ENCODE measurements at places on chromosomes 7 and 10.
A peak's percentile ranks its signal among the peaks of the same experiment; 100 is the strongest.

- no peak for DNase-seq
These were observed 27.9 kb downstream of the OGDH start for GRCh38 chr7:44634187-44634838.

GRCh38 chr10:110569122-110569521 is 1.6 kb downstream of the SMC3 start:
- DNase-seq: no peak

- DNase-seq: peak; percentile 33
These were observed 7.1 kb upstream of the UNCX start for GRCh38 chr7:1225441-1226185.

DNA sequence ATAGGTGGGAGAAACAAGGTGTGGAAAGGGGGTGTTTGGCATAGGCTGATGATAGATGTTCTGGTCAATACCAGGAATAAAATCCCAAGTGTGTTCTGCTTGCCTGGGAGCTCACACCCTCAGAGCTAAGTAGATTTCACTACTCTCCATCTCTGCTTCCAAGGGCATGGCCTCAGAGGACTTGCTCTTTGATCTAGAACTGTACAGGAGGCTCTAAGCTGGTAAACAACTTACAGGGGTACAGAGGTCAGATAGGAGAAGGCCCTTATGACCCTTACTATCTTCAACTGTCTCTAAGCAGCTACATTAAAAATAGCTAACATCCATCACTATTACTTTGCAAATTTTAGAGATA is 221.5 kb upstream of the KLF14 start:
- no peak for DNase-seq

DNA sequence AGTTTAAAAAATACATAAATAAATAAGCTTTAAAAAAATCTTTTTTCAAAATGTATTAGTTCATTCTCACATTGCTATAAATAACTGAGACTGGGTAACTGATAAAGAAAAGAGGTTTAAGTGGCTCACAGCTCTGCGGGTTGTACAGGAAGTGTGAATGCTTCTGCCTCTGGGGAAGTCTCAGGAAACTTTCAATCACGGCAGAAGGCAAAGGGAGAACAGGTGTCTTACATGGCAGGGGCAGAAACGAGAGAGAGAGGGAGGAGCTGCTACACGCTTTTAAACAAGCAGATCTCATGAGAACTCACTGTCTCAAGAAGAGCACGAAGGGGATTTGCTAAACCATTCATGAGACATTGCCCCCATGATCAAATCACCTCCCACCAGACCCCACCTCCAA is 114.6 kb downstream of the DNAJC1 start:
- DNase-seq: no peak

DNA sequence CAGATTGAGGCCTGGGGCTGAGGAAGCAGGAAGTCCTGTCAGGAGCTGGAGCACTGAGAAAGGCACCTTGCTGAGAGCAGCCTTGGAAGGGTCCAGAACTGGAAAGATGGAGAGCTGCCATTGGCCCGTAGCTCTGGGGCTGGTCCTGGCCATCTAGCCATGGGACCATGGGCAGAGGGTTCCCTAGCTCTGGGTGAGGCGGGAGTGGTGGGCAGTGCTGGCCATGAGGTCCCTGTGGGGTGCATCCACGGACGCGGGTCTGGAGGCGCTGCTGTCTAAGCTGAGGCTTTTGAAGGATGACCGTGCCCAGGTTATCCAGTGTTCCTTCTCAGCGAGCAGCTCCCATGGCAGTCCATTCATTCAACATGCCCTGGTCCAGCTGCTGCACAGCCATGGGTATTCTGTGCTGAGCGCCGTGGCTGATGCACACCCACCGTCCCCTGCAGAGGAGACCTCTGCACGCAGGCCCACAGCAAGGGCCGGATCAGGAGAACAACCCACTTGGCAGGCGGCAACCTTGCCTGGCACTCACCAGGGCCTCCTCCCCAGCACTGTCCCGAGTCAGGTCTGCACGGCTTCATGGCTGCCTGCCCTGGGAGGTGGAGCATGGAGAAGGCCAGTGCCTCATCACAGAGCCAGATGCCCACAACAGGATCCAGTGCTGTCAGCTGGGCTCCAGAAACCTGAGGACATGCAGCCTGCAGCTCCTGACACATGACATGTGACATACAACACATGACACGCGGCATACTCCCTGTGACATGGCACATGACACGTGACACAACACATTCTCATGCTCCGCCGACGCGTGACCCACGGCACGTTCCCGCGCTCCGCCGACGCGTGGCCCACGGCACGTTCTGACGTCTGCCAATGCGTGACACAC is 121.9 kb downstream of the INPP5A start:
- DNase-seq: no peak

GRCh38 chr7:141014125-141014523 is 628 bp downstream of the MRPS33 start:
- no peak for DNase-seq

GRCh38 chr10:117419921-117420320 is 44.7 kb upstream of the PDZD8 start:
- no peak for DNase-seq

DNA sequence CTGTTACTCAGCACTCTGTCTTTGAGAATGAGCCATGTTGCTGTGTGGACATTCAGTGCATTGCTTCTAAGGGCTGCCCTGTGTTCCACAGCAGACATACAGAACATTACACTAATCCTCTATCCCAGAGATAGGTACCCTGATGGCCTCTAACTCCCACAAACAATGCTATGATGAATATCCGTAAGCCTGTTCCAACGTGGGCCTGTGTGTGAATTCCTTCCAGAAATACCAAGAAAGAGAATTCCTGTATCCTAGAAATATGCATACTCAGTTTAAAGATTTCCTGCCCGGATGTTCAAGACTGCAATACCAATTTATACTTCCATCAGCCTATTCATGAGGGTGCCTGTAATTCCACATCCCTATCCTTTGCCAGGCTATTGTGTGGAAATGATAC is 21.3 kb upstream of the ST8SIA6 start:
- DNase-seq: no peak

DNA sequence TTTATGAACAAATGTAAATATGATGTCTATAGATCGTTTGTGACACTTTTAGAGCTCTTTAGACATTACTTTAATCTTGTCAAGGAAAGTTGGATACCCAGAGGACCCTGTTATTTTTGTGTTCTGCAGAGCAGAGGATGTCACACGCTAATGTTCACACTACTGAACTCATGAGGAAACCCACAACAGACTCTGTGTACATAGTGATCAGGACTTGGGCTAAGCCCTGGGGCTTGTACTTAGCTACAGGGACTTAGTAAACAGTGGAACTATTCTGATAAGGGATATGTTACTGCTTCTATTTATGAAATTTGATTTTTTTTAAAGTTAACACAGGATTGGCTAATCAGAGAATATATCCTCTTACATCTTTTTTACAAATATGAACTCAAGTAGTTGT is 36.1 kb upstream of the ZNF518A start:
- DNase-seq: no peak

GRCh38 chr10:96466-96865 is 38.8 kb upstream of the ZMYND11 start:
- no peak for DNase-seq

GRCh38 chr10:115956225-115957011 is 316.6 kb downstream of the GFRA1 start:
- DNase-seq: no peak

- no peak for DNase-seq
These were observed 224.3 kb upstream of the PHYHIPL start for GRCh38 chr10:58952162-58952601.

GRCh38 chr7:39560408-39560807 is 5.8 kb upstream of the YAE1 start:
- no peak for DNase-seq

- DNase-seq: no peak
These were observed 335.6 kb upstream of the HGF start for GRCh38 chr7:82105463-82105862.

GRCh38 chr7:92609921-92610518 is 19.8 kb upstream of the FAM133B start:
- no peak for DNase-seq

GRCh38 chr7:105987046-105987445 is 24.0 kb downstream of the CDHR3 start:
- no peak for DNase-seq

GRCh38 chr7:41447450-41448042 is 255.3 kb downstream of the INHBA start:
- DNase-seq: no peak

GRCh38 chr10:3263747-3264146 is 91.2 kb upstream of the PITRM1 start:
- DNase-seq: no peak

- no peak for DNase-seq
These were observed 396 bp downstream of the PSMG3 start for GRCh38 chr7:1569440-1569832.

DNA sequence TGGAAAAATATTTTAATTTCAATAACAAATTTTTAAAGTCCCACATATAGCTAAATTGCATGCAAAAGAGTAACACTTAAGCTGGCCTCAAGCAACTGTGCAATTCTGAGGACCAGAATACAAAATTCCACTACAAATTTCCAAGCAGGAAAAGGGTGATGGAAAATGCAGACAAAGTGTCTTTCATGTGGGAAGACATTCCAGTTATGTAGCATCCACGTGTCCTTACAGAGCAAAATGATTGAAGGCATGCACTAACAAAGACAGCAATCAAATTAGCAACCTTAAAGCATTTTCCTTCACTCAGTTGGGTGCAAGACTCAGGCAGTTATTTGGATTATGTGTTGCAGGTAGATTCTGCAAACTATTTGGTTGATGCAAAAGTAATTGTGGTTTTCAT is 203.7 kb downstream of the HERPUD2 start:
- DNase-seq: no peak

GRCh38 chr10:14698111-14698828 is 76.4 kb downstream of the FAM107B start:
- no peak for DNase-seq

All from effector CD8-positive, alpha-beta T cell (primary cell).